Fibroblast of lung (primary cell): ENCODE measurements at places on chromosomes 3 and 15. TPM values are rescaled to one million over a fixed set of nuclear protein-coding genes. Genes with fewer than 3 reads are reported as not detected.

- no peaks in the 10 kb centered on the region for H3K27me3 ChIP-seq
- no peaks in the 10 kb centered on the region for H3K36me3 ChIP-seq
- no peak overlapping the region for H3K27ac ChIP-seq
- no peaks in the 10 kb centered on the region for H3K4me1 ChIP-seq
- H3K4me3 ChIP-seq = no peak overlapping the region
Observed at GRCh38 chr3:29901097-29901496, 620.2 kb downstream of the RBMS3 start.

GRCh38 chr3:179450901-179451264, 387 bp downstream of the GNB4 start:
- H3K36me3 ChIP-seq = no peaks in the 10 kb centered on the region
- peaks cover 2% of the 10 kb centered on the region for H3K4me1 ChIP-seq
- peak overlapping the region; percentile 92 for H3K4me3 ChIP-seq
- H3K27me3 ChIP-seq = no peaks in the 10 kb centered on the region
- H3K27ac ChIP-seq = peak overlapping the region; percentile 88
- DNase-seq = peak; percentile 48

- no peak overlapping the region for H3K4me3 ChIP-seq
- peaks cover 58% of the 10 kb centered on the region for H3K4me1 ChIP-seq
- H3K27me3 ChIP-seq = no peaks in the 10 kb centered on the region
- no peak for DNase-seq
- H3K36me3 ChIP-seq = peaks cover 1% of the 10 kb centered on the region
- H3K27ac ChIP-seq = peak overlapping the region; percentile 95
Observed at GRCh38 chr3:195153130-195153529, 117.8 kb downstream of the XXYLT1 start.

GRCh38 chr15:67120009-67120838, 54.8 kb downstream of the SMAD3 start:
- peaks cover 14% of the 10 kb centered on the region for H3K36me3 ChIP-seq
- no peak overlapping the region for H3K4me3 ChIP-seq
- H3K27me3 ChIP-seq = no peaks in the 10 kb centered on the region
- H3K27ac ChIP-seq = peak overlapping the region; percentile 97

The GPR87 gene
- total RNA-seq = 0.17 and 0.26 TPM in 2 replicates

DNA sequence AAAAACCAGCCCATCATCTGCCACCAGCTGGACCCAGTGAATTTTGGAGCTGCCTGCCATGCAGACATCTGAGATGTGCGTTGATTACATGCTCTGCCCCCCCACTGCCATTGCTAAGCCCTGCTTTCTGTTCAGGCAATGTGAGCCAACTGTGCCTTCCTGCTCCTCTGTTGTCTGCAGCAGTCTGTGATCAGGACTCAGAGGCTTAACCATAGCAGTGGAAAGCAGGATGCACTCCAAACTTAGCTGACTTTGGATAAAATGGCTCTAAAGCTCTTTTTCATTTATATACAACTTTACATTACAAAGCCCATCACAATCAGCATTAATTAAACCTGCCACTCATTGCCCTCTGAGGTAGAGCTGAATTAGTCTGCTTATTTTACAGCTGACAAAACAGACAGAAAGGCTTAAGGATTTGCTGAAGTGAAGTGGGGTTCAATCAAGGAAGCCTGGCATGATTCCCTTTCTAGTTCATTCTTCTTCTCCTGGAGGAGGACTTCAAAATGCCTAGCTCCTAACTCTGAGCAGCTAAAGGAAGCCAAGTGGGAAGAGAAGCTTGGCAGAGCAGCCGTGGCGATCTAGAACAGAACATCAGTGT, 15.7 kb upstream of the RPS27L start:
- no peaks in the 10 kb centered on the region for H3K36me3 ChIP-seq
- DNase-seq = no peak
- no peak overlapping the region for H3K4me3 ChIP-seq
- H3K27me3 ChIP-seq = no peaks in the 10 kb centered on the region
